SHP77 treated with DMSO at 0.1 percent for 48 hours (cell line): ENCODE measurements at places on chromosomes 7 and 10.

DNA sequence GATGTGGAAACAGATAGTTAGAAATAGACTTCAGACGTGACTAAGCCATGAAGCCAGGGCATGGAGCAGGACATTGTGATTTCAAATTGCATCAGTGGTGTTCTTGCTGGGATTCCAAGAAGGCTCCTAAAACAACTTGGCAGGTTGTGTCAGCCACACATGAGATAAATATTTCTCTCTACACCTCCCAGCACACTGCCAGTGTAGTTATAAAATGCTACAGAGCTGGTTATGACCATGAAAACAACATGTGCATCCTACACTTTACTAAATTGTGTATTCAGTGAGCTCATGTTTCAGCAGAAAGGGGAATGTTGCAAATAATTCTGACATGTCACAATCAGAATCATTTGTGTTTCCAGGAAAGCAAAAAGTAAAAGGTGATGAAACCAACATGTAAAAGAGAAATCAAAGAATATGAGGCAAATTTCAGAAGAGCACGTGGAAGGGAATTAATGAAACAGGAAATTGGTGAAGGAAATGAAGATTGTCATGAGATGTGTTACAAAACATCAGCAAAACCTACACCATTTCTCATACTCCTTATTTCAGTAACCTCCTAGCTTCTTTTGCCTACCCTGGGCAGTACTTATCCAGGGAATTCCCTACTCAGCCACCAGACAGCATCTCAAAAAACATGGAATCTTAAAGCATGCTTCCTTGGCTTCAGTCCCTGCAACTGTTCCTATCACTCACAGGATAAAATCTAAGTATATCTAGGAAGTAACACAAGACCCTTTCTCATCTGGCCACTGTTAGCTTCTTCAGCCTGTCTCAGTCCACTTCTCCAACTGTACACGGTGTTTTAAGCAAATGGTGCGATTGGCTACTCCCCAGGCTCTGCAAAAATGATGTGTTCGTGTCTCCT, 5.8 kb upstream of the CYP3A7 start:
- no peak for DNase-seq

DNA sequence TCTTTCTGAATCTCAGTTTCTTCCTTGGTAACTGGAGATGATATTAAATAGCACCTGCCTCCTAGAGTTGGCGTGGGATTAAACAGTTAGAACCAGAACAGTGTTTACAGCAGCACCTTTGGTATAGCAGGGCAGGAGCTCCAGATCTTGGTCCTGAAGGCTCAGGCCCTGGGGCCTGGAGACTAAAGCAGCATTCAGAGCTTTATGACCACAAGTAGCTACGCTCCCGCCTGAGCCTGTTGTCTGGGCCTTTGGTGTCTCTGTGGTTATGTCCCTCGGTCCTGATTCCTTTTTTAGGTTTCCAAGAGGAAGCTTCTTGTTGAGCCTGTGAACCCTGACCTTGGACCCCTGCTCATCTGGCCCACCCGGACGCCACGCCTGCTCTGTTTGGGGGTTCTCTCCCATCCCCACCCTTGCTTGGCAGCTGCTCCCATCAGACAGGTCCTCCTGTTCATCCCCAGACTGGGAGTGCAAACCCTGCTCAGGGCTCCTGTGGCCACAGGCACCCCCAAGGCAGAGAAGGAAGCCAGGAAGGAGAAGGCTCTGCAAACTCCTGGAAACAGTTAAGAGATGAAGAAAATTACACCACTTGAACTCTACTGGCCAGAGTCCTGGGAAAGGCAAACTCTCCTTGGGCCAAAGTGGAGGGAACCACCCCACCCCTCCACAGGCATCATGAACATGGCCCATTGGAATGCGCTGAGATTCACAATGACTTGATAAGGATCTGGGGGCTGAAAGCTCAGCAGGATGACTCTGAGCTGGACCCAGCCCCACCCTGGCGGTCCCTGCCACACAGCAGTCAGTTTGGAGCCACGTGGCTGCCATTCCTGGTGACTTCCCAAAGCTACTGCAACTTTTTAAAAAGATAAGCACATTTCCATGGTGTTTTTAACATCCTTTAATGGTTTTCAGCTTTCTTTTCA, 50.1 kb upstream of the TMEM72 start:
- DNase-seq: no peak

- DNase-seq: no peak
These were observed 265.2 kb downstream of the PHTF2 start for GRCh38 chr7:78063758-78064157.

DNA sequence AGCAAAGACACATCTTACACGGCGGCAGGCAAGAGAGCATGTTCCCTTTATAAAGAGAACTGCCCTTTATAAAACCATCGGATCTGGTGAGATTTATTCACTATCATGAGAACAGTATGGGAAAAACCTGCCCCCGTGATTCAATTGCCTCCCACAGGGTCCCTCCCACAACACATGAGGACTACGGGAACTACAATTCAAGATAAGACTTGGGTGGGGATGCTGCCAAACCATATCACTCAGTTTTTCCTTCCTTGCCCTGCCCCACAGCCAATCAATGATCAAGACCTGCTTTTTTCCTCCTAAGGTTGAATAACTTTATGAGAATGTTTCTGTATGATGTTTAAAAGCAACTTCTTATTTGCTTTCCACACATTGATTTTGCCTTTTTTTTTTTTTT, 3.1 kb upstream of the PTPRE start:
- no peak for DNase-seq

- DNase-seq: no peak
These were observed 63.3 kb upstream of the PDGFA start for GRCh38 chr7:582931-583330.

DNA sequence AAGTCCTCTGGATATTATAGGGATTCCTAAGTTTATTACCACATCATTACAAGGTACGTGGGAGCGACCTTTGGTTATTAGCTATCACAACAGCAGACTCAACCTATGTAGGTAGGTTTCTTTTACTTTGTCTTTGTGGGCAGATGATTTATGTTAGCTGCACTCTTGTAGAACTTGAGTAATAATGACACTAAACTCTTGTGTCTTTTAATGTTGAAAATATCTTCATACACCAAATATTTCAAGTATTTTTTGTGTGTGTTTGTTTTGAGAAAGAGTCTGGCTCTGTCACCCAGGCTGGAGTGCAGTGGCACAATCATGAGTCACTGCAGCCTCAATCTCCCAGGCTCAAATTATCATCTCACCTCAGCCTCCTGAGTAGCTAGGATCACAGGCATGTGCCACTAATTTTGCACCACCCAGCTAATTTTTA, 19.2 kb upstream of the SUPV3L1 start:
- no peak for DNase-seq
